ENCODE measurements at places on chromosomes 3 and 15.

GRCh38 chr3:157362348-157362747 is 74.3 kb upstream of the PTX3 start:
- DNase-seq, result no peak

GRCh38 chr15:92288755-92289154 is 104.9 kb upstream of the ST8SIA2 start:
- DNase-seq, result no peak

DNA sequence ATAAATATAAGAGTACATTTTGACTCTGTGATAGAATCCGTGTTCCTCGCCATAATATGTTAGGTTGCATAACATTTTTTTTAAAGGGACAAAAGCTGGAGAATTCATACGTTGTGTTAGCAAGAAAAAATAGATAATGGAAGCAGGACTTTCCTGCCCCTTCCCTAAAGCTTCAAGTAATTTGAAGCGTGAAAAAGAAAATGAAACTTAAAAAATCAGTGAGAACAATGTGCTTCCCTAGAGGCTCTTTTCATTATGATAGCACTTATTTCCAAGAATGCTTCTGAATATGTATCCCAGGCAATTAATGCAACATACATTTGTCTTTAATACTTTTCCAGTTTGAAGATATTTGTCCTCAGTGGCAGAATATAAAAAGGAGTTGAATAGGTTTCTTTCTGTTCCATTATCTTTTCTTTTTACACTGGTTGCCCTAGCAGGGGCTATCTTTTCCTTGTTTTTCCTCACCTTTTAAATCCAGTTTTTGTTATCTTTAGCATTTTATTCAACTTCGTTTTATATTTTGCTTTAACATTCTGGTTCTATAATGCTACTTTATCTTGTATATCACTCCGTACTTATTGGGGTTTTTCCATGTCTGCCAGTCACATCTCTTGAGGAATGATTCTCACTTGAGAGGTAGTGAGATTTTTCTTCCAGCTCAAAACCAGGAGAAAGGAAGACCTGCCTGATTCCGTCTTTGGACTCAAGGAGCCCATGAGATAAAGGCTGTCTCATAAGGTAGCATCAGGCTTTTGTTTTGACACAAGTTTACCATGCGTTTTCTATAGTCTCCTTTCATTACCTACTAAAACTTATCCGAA is 113.8 kb downstream of the MBNL1 start:
- no peak for DNase-seq

- no peak for DNase-seq
Measured at GRCh38 chr15:70219966-70220365, 122.2 kb upstream of the TLE3 start.

DNA sequence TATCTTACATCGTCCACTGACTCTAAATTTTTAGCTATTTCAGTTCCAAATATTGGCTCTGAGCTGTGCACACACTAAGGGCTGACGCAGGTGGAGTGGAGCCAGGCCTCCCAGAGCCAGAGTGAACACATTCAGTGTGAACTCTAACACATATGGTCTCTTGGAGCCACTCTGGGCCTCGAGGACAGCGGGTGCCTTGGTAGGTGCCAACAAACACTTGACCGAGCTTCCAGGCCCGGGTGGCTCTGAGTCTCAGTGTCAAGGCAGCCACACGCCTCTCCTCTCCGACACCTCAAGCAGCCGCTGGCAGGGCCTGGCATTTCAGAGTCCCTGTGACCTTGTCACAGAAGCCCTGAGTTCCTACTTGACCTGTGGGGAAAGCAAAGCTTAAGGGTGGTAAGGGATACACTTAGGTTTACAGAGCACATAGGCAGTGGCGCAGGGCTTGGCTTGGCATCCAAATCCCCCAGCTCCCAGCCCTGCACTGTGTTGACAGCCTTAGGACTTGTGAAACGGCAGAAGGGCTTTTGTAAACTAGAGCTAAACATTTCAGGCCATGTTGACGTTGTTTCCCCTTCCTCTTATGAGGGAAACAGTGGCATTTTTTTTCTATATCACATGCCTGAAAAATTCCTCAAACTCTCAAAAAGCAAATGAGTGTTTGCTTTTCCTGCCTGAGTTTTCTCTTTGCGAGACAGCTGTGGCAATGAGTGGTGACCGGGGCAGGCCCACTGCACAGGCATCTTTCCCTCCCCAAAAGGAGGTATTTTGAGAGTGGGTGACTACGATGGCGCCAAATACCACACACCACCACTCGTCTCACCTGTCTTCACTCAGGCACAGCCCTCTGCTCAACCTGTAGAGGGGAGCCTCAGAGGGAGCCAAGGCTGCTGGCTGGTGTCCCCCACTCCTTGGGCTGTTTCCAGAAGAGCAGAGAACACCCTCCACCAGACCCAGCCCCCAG is 60.8 kb downstream of the DAPK2 start:
- DNase-seq, result no peak

DNA sequence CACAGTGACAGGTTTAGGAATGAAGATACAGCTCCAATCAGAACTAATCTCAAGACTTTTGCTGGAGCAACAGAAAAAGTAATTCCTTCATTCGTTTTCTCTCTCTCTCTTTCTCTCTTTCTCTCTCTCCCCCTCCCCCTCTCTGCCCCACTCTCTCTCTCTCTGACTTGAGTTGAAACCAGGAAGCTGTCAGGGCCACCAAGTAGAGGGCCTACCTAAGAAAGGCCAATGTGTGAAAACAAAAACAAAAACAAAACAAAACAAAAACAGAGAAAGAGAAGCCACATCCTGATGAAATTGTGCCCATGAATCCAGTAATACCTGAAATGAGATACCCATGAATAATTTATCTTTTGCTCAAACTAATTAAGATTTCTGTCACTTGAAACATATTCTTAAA is 72.9 kb downstream of the ATP8B4 start:
- no peak for DNase-seq

- no peak for DNase-seq
Measured at GRCh38 chr15:78838489-78838888, 27.2 kb upstream of the ADAMTS7 start.

DNA sequence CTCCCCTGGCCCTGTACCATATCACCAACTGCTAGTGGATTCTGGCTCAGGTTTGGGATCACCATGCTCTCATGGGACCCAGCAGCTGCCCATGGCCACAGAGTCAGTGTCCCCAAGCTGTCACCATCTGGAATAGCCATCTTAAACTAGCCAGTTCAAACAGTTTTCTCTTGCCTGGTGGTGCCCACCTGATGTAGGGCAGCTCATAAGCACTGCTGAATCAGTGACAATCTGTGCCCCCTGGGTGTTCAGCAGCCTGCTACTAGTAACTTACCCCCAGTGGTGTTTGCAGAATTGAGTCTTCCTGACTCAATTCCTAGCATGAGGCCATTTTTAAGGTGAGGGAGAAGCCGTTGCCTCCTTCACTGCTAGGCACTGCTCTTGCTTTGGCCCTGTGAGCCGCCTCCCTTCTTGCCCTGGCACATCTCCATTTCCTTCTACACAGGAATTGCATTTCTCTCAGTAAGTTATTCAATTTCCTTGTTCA is 7.9 kb downstream of the RPSA start:
- no peak for DNase-seq

GRCh38 chr3:46897829-46898320 is 20.4 kb downstream of the PTH1R start:
- no peak for DNase-seq

- no peak for DNase-seq
Measured at GRCh38 chr3:37591116-37591781, 270.4 kb upstream of the CTDSPL start.

- no peak for DNase-seq
Measured at GRCh38 chr3:126582311-126582710, 23.6 kb upstream of the C3orf22 start.

DNA sequence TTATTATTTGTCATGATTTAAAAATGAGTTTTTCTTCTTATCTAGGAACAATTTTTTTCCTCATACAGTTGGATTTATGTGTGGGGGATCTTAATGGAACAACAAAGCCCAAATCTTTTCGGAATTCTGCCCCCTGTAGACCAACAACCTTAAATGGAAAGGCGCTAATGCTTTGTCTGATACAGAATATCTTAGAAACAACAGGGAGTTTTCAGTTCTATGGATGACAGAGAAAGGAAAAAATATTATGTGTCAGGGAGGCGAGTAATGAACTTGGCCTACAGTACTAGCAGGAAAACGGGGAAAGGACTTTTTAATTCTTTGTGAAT is 592 bp downstream of the MOBP start:
- DNase-seq, result no peak

DNA sequence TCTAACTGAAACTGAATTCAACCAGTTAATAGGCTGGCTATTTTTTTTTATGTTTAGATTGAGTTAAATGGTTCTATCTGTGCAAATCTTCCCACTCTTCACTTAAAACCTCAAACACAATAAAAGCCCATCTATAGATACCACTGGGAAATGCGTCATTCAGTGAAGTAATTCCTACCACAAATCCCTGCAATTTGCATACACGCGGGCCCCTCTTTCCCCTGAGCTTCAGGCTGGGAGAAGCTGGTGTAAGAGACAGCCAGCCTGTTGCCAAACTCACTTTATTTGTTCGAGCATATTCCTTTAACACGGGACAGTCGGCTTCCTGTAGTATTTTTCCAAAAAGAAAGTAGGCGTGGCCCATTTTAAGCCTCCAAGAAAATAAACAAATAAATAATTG is 26.0 kb upstream of the MCTP2 start:
- no peak for DNase-seq

- DNase-seq, result no peak
Measured at GRCh38 chr3:108287146-108287545, 9.2 kb upstream of the HHLA2 start.

DNA sequence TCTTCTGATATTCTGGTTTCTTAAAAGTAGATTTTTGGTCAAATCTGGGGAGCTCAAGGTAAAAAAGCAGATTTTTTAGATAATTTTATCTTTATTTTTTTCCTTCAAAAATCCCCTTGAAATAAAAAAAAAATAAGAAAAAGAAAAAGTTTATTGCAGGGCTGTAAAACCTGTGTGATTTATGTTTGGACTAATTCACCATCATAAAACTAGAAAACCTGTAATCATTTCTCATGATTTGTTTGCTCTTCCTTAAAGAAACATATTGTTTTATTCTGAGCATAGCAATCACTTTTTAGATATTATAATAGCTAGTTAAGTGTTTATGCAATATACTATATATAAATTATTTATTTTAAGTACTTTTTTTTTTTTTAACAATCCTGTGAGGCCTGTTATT is 68.0 kb downstream of the NEO1 start:
- no peak for DNase-seq

DNA sequence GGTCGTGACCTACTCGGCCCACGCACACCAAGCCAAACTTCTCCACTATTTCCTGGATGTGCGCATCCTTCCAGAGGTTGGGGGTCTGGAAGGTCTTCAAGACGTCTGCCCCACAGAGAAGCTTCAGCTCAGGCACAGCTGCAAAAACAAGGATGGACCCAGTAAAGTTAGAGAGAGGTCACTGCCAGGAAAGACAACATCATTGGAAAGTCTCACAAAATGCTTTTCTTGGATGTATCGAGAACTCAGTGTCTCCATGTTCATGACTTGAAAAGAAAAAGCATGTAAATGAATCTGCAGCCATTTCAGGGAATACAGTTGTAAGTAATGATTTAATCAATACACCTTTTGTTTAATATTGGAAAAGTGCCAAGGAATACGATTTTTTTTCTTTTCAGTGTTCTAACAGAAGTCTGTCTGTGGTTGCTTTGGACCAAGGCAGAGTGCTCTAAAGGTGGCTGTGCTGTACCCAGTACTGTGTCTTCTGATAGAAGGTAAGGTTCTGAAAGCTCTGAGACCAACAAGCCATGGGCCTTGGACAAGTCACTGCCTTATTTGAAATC is 21.8 kb upstream of the RBP1 start:
- DNase-seq, result no peak

GRCh38 chr15:101288905-101289513 is 6.0 kb downstream of the SNRPA1 start:
- no peak for DNase-seq

DNA sequence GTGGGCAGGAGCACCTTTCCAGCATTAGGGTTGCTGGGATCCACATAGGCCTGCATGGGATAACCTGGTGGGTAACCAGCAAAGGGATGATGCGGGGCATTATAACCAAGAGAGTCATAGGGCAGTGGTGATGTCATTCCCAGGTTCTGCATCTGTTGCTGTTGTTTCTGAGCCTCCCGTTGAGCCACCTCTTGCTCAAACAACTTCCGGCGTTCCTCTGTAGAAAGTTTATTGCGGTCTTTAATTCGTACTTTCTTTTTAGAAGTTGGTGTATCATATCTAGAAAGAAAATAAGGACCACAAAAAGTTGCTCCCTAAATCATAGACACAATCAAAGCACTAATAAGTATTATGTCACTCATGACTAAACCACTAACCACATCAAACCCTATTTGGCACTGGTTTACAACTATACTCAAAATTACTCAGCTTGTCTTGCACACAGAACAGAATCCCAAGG is 77.8 kb downstream of the NBEAL2 start:
- no peak for DNase-seq

DNA sequence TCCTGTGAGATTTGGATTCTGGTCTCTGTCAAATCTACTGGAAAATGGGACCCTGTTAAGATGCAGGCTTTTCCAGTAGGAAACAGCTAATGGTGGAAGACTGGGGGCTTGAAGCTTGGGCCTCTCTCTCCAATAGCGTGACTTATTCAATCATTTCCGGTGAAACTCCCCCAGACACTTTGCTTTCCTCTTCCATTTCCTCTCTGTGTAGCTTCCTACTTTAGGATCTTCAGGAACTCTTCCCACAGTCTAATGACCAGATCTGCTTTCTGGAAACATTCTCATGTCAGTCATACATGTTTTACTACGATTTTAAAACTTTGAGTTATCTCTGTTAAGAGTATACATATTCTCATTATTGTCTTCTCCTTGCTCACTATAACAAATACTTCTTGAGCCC is 28.0 kb upstream of the TPRG1 start:
- no peak for DNase-seq

- no peak for DNase-seq
Measured at GRCh38 chr3:10992017-10992942, at the start of gene SLC6A1. Gene SLC6A1 (plus strand): TSS chr3:10992748. CDS start chr3:11017212, 24,464 bp downstream.

DNA sequence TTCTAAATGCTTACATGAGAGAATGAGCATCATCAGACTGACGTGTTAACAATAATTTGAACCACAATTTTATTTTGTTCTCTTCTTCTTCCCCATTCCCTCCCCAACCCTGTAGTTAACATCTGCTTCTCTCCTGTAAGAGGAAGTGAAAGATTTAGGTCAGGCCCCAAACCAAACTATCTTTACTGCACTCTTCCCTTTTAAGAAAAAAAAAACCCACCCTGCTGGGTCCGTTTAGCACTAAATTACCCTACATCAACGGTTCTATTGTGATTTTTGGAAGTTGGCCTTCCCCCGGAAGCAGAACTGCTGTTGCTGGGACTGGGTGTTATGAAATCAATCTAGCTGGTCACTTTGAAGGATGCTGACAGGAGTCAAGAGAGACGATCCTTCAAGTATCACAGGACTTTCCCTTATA is 49.4 kb downstream of the NFKBIZ start:
- DNase-seq, result no peak

DNA sequence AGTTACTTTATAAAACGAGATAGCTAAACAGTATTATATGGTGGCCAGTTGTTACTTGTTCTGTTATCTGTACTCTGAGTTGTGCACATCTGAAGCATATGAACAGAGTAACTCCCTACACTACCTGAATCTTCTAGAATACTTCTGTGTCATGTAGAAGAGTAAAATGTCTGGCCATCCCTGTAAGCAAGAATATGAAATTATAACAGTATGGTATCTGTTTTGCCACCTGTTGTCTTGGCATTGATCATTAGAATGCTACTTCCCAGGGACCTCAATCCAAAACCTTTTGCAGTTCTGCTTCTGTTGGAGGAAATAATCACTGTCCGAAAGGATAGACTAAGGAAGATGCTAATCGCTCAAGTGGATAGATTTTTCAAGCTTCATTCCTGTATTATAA is 1.9 kb downstream of the TEX9 start:
- no peak for DNase-seq

- no peak for DNase-seq
Measured at GRCh38 chr3:133388696-133389395, 11.0 kb upstream of the BFSP2 start.

Measured in cortex of kidney (tissue), 1 donor.